CD4-positive, alpha-beta T cell treated with Interleukin-2 at 100 ng/mL for 4 hours (primary cell): ENCODE measurements at places on chromosomes 12 and 14.

GRCh38 chr12:106138633-106139421 is at the start of gene NUAK1:
Gene NUAK1 (minus strand): TSS chr12:106138954. CDS start chr12:106138653, 301 bp downstream.
- DNase-seq, result no peak

DNA sequence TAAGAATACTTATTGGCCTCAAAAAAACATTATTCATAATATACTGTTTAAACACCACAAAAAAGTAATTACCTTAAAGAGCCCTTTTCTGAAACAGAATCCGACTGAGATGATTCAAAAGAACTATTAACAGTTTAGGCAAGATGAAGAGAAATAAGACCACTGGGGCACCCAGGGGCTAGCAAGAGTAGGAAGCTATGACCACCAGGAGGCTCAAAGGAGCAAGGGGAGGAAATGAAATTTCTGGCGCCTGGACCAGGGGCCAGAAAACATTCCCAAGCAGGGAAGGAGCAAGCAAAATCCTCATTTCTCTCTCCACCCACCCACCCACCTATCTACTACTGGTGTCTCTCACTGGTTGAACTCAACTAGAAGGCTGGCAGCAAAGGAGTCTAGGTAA is 6.3 kb upstream of the DCAF4 start:
- no peak for DNase-seq

- DNase-seq, result no peak
Observed at GRCh38 chr12:70196811-70197281, 46.4 kb upstream of the CNOT2 start.

GRCh38 chr12:8561011-8561410 is 20.3 kb upstream of the CLEC4E start:
- DNase-seq, result no peak

DNA sequence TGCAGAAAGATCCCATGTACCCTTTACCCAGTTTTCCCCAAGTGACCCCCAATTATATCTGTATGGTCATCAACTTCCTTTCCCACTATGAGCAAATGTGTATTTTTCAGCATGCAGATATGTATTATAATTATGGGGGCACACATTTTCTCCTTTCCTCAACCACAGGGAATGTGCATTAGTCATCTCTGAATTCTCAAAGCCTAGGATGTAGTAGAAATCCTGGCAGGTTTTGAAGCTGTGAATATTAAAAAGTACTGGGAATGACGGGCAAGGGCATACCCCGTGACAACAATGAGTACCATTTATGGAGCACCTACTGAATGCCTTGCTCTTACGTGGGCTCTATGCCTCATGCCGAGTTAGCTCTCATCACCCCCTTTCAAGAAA is 71.5 kb downstream of the VWF start:
- DNase-seq, result no peak

GRCh38 chr12:4615667-4616066 is 33.2 kb downstream of the AKAP3 start:
- DNase-seq, result no peak

DNA sequence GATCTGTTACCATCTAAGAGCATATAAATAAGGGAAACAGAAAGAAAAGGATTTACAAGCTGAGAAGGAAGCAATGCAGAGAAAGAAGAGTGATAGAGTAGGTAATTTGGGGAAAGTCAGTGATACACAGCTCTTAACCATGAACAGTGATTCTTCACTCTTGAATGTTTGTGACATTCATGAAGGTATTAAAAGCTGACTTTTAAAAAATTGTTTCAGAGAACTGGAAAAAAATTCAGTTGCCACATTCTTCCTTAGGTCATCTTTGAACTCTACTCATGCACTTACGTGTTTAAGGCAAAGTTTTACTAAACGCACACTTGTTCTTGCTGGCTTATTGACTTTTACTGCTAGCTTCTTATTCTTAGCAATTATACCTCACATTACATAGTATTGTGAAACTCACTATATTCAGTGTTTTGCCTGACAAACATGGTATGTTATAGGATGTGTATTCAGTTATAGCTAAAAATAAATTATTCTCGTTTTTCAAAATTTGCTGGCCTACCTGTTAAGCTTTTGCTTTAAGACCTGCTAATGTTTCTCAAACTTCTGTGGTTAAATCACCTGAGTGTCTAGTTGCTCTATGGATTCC is 10.9 kb downstream of the HIF1A start:
- DNase-seq, result no peak

- DNase-seq, result no peak
Observed at GRCh38 chr12:24966951-24967564, 18.2 kb upstream of the BCAT1 start.
